ENCODE measurements at places on chromosomes 12 and 14.

GRCh38 chr14:42113358-42114069 is 506.8 kb downstream of the LRFN5 start:
- no peak for DNase-seq

- DNase-seq, result no peak
Observed at GRCh38 chr12:9796346-9796745, 30.9 kb upstream of the KLRF1 start.

GRCh38 chr12:5873281-5873919 is 71.7 kb downstream of the ANO2 start:
- no peak for DNase-seq

GRCh38 chr14:67622675-67623074 is 3.0 kb downstream of the ARG2 start:
- DNase-seq, result no peak

DNA sequence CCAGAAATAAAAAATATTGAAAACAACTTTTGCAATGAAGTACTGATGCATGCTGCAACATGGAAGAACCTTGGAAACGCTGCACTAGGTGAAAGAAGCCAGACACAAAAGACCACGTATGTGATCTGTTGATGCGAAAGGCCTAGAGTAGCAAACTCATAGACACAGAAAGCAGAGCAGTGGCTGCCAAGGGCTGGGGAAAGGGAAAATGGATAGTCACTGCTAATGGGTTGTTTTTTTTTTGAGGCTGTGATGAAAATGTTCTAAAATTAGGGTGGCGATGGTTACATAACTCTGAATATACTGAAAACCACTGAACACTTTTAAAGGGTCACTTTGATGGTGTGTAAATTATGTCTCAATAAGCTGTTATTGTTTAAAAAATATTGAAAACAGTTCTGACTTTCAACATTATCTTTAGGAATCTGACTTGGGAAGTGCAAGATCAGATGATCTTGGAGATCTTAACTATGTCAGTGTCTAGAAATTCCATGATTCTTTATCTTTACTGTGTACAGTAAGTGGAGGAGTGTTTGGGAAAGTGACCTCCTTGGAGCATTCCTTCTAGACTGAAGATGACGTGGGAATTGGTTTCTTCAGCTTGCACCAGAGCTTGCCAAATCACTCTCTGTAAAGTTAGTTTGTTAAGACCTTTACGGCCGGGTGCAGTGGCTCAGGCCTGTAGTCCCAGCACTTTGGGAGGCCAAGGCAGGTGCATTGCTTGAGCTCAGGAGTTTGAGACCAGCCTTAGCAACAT is 12.4 kb downstream of the MLXIP start:
- DNase-seq, result no peak

- no peak for DNase-seq
Observed at GRCh38 chr14:99619835-99620834, 16.1 kb upstream of the CCDC85C start.

GRCh38 chr12:12684375-12685106 is 11.4 kb downstream of the GPR19 start:
- DNase-seq, result peak; percentile 94

GRCh38 chr12:89750389-89751351 is 42.0 kb upstream of the ATP2B1 start:
- no peak for DNase-seq

DNA sequence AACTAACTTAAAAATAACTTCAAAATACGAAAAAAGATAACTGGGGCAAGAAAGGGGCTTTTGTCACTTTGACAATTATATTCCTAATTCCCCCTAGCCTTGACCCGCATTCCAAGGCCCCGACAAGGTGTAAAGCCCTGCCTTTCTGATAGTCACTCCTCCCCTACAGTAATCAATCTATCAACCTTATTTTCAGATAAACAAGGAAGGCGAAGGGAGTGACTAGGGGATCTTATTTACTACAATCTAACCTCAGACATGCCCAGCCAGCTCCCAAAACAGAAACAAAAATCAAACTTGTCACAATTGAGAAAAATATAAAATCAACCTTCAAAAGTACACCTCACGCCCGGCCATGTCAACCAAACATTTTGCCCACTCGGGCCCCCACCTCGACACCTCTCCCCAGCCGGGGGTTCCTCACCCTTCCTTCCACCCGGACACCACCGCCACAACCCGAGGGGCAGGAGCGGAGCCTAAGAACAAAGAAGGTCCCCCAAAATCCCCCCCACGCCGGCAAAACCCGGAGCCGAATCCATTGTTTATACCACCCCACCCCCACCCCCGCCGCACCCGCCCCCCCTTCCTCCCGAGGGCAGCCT is 562 bp downstream of the ZFYVE1 start:
- no peak for DNase-seq
